Upper lobe of right lung (tissue), 1 donor: ENCODE measurements at places on chromosomes 1 and 21.

DNA sequence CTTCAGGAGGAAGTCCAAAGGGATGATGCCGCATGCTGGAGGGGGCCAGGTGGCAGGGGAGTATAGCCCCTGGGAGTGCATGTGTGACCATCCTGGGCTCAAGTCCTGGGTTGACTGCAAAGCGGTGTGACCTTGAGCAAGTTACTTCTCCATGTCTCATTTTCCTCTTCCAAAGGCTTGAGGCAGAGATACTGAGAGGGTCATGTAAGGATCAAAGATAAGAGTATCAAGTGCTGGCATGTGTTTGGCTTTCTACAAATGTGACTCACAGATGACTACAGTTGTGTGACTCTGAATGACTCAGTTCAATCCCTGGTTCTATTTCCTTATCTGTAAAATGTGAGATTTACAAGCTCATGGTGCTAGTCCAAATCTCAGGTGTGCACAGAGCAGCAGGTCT lies 26.1 kb downstream of the PROK1 start:
- no peaks in the 10 kb centered on the region for H3K36me3 ChIP-seq
- H3K4me1 ChIP-seq: peaks cover 15% of the 10 kb centered on the region
- no peaks in the 10 kb centered on the region for H3K27me3 ChIP-seq
- DNase-seq: no peak
- H3K4me3 ChIP-seq: no peak overlapping the region

GRCh38 chr1:75203415-75204277 lies 69.5 kb downstream of the LHX8 start:
- DNase-seq: no peak
- no peaks in the 10 kb centered on the region for H3K27me3 ChIP-seq
- no peak overlapping the region for H3K27ac ChIP-seq
- H3K4me3 ChIP-seq: no peak overlapping the region

DNA sequence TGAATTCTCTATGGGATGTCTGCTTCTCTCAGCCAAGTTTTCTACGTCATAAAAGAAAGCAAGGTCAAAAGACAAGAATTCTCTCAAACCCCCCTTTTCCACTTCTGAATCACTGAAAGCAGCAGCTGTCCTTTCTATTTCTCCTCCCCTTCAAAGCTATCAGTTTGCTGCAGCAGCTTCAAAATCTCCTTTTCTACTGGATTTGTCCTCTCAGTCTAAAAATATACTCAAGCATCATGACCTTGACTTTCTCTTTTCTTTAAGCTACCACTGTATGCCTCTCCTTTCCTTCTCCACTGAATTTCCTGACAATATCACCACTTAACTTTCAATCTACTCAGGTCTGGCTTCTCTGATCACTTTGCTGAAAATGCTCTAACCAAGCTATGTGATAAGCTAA lies 1.9 kb downstream of the WDR64 start:
- H3K4me3 ChIP-seq: no peak overlapping the region
- H3K4me1 ChIP-seq: no peaks in the 10 kb centered on the region
- H3K27ac ChIP-seq: no peak overlapping the region
- no peaks in the 10 kb centered on the region for H3K36me3 ChIP-seq
- no peaks in the 10 kb centered on the region for H3K27me3 ChIP-seq

DNA sequence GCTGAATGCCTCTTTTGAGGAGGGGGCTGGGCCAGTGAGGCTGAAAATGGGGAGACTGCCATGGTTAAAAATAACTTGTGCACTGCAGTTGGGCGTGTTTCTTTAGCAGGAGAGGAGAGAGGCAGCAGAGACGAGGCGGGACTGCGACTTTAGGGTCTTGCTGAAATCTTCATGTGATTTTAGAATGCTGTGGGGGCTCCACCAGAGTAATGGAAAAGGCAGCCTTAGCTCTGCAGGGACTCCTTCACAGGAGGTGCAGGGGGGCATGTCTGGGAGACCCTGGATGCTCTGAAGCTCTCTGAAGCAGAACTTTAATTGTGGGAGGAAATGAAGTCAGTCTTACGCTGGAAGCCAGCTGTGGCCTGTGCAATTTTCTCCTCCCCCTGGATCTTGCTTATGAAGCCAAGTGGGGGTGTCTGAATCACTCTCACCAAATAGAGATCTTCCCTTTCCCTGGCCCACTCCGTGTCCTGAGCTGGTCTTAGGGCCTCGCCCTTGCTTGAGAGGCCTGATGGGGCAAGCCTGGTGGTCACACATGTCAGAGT lies 60.8 kb downstream of the NDUFS5 start:
- no peaks in the 10 kb centered on the region for H3K36me3 ChIP-seq
- H3K4me3 ChIP-seq: no peak overlapping the region
- H3K4me1 ChIP-seq: peaks cover 5% of the 10 kb centered on the region
- H3K27me3 ChIP-seq: peaks cover 6% of the 10 kb centered on the region
- no peak overlapping the region for H3K27ac ChIP-seq
- DNase-seq: no peak

DNA sequence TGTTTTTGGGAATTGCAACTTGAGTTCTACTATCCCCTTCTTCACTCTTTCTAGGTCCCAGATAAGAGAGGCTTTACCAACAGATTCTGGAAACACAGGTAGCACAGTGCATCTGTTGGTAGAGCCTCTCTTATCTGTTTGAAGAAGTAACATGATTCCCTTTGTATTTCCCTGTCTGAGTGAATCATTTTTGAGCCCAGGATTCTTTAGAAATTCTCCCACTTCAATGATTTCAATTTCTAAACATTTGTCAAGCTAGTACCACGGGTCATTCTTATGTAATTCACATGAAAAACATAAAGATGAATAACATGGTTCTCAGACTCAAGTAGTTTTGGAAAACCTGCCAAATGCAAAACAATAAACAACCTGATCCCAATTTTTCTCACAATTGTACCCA lies 72.0 kb upstream of the DUSP10 start:
- H3K4me1 ChIP-seq: peaks cover 9% of the 10 kb centered on the region
- no peaks in the 10 kb centered on the region for H3K27me3 ChIP-seq
- H3K4me3 ChIP-seq: no peak overlapping the region

DNA sequence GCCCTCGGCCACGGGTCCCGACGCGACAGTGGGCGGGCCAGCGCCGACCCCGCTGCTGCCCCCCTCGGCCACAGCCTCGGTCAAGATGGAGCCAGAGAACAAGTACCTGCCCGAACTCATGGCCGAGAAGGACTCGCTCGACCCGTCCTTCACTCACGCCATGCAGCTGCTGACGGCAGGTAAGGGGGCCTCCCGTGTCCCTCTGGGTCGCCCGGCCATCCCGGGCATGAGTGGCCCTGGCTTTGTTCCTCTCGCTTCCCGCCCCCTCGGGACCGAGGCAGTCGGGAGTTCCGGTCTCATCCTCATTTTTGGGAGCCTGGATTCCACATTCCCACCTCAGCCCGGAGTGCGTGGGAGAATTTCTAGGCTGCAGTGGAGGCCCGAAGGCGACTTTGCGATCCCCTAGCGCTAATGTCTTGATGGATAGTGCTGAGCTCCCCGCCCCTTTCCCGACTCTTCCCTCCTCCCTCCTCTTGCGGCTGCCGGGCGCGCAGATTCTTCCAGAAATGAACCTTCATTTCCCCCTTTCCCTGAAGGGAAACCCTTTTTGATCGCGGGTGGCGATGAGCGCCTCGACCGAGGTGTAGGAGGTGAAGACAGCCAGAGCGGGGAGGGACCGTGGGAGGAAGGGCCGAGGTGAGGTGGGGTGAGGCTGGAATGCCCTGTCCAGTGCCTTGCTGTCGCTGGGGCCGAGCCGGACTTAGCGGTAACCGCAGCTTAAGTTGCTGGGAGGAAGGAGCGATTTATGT lies 705 bp downstream of the KHDRBS1 start:
- H3K4me1 ChIP-seq: peaks cover 45% of the 10 kb centered on the region
- peak overlapping the region; percentile 98 for H3K27ac ChIP-seq
- H3K4me3 ChIP-seq: peak overlapping the region; percentile 96
- H3K36me3 ChIP-seq: no peaks in the 10 kb centered on the region
- H3K27me3 ChIP-seq: no peaks in the 10 kb centered on the region
- peak; percentile 78 for DNase-seq

DNA sequence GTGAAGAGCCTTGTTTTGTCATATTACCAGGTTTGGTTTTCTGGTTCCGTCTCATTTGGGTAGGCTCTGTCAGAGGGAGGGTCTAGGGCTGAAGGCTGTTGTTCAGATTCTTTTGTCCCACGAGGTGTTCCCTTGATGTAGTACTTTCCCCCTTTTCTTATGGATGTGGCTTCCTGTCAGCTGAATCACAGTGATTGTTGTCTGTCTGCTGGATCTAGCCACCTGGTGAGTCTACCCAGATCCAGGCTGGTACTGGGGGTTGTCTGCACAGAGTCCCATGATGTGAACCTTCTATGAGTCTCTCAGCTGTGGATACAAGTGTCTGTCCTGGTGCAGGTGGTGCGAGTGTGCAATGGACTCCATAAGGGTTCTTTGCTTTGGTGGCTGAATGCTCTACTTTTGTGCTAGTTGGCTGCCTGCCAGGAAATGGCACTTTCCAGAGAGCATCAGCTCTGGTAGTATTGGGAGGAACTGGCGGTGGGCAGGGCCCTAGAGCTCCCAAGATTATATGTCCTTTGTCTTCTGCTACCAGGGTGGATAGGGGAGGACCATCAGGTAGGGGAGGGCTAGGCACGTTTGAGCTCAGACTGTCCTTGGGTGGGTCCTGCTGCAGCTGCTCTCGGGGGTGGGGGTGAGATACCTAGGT lies 246.0 kb downstream of the RYR2 start:
- H3K36me3 ChIP-seq: no peaks in the 10 kb centered on the region
- H3K4me1 ChIP-seq: no peaks in the 10 kb centered on the region
- no peak overlapping the region for H3K4me3 ChIP-seq
- DNase-seq: no peak
- no peaks in the 10 kb centered on the region for H3K27me3 ChIP-seq

DNA sequence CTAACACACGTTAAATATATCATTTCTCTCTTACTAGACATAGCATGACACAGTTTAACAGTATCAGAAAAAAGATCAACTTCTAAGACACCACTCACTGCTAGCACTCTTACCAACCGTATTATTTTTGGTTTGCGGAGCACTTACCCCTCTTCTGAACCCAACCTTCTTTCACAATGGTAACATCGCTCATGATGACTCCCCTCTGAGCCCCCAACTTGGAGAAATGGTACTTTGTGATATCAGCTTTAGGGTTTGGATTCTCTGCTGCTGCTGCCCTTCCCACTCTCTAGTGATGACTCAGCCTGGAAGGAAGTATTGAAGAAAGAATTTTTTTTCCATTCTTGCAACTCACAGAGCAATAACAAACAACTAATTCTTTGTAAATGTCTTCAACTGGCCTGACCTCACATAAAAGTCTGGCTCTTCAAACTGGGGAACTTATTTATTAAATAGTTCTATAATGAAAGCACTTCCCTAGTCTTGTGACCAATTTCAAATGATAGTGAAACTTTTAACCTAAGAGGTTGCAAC lies 7.0 kb downstream of the AKT3 start:
- H3K36me3 ChIP-seq: no peaks in the 10 kb centered on the region
- no peak for DNase-seq
- no peak overlapping the region for H3K4me3 ChIP-seq
- H3K27me3 ChIP-seq: no peaks in the 10 kb centered on the region
- H3K27ac ChIP-seq: peak overlapping the region; percentile 44

GRCh38 chr1:54815086-54815876 lies 14.2 kb upstream of the TTC22 start:
- no peaks in the 10 kb centered on the region for H3K36me3 ChIP-seq
- H3K4me1 ChIP-seq: no peaks in the 10 kb centered on the region
- no peak overlapping the region for H3K4me3 ChIP-seq

DNA sequence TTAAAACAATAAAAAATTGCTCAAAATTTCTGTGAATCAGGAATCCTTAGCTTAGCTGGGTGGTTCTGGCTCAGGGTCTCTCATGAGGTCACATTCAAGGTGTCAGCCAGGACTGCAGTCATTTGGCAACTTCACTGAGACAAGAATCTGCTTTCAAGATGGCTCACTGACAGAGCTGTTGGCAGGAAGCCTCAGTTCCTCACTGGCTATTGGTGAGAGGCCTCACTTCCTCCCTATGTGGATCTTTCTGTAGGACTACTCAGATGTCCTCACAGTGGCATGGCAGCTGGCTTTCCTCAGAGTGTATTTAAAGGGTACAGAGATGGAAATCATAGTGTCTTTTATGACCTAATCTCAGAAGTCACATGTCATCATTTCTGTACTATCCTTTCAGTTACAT lies 785.7 kb downstream of the ADGRL2 start:
- DNase-seq: no peak
- no peak overlapping the region for H3K4me3 ChIP-seq
- no peaks in the 10 kb centered on the region for H3K27me3 ChIP-seq
- no peaks in the 10 kb centered on the region for H3K36me3 ChIP-seq
- H3K4me1 ChIP-seq: no peaks in the 10 kb centered on the region

GRCh38 chr21:31614705-31615104 lies 44.8 kb upstream of the SOD1 start:
- H3K36me3 ChIP-seq: no peaks in the 10 kb centered on the region
- DNase-seq: no peak
- H3K4me3 ChIP-seq: no peak overlapping the region

DNA sequence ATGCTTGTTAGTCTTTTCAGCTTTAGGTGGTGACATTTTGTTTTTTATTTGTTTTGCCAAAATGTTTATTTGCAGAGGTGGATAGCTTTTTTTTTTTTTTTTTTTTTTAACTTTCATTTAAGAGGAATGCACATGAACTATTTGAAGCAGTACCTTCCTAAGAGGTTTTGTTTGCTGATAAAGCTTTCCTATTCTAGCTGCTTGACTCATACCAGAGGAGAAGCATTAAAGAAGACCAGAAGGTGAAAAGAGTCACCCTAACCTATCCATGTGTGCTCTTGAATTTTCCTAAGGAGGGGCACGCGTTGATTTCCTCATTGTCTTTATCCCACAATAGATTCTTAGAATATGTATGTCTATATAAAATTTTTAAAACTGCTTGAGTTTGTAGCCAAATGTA lies 57.7 kb downstream of the PRDM2 start:
- no peak overlapping the region for H3K4me3 ChIP-seq
- H3K27me3 ChIP-seq: no peaks in the 10 kb centered on the region
- H3K36me3 ChIP-seq: no peaks in the 10 kb centered on the region
- H3K4me1 ChIP-seq: peaks cover 51% of the 10 kb centered on the region

DNA sequence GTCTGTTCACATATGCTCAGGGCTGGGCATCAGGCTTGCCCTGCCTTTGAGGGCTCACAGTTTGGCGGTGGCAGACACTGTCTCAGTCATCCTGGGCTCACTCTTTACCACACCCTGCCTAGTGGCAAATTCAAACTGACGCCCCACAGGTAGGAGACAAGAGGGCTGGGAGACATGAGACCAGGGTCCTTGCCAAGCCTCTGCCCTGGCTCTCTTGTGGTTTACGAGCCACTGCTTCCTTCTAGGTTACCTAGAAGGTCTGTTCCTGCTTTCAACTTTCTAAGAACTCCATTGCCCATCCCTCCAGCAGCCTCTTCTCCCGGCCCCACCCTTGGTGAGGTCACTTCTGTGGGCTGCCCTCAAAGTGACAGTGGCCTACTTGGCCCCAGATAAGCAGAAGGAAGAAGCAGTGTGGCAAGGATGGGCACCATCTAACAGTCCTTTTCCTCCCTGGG lies 10.5 kb downstream of the KIF21B start:
- H3K4me1 ChIP-seq: peaks cover 40% of the 10 kb centered on the region
- no peak overlapping the region for H3K27ac ChIP-seq
- H3K27me3 ChIP-seq: no peaks in the 10 kb centered on the region
- peak; percentile 67 for DNase-seq
- no peak overlapping the region for H3K4me3 ChIP-seq

DNA sequence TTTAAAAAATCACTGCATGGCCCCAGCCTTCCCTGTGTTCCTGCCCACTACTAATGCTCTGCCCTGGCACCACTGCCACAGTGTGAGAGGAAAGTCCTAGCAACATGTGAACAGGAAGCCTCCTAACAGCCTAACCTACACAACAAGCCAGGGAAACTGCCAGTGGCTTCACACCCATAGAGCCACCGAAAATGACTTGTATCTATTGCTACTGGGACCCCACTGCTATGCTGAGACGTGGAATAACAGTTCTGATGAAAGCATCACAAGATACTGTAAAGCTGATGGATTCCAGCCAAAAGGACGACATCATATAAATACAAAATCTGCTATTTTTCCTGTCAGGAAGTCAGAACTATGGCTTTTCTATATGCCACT lies 74.9 kb downstream of the JAK1 start:
- peak overlapping the region; percentile 14 for H3K27ac ChIP-seq
- no peak overlapping the region for H3K4me3 ChIP-seq
- no peaks in the 10 kb centered on the region for H3K36me3 ChIP-seq
- no peak for DNase-seq
- H3K27me3 ChIP-seq: no peaks in the 10 kb centered on the region
